MM.1S (cell line): ENCODE measurements at places on chromosomes 12 and 14.

- no peak for DNase-seq
Observed at GRCh38 chr14:50215416-50215815, 16.0 kb downstream of the SOS2 start.

GRCh38 chr12:131783915-131784541, 44.2 kb upstream of the MMP17 start:
- peak; percentile 15 for DNase-seq

- no peak for DNase-seq
Observed at GRCh38 chr14:75711105-75711795, 50.2 kb downstream of the TTLL5 start.

- DNase-seq = no peak
Observed at GRCh38 chr12:93273834-93274564, 103.7 kb upstream of the NUDT4 start.

DNA sequence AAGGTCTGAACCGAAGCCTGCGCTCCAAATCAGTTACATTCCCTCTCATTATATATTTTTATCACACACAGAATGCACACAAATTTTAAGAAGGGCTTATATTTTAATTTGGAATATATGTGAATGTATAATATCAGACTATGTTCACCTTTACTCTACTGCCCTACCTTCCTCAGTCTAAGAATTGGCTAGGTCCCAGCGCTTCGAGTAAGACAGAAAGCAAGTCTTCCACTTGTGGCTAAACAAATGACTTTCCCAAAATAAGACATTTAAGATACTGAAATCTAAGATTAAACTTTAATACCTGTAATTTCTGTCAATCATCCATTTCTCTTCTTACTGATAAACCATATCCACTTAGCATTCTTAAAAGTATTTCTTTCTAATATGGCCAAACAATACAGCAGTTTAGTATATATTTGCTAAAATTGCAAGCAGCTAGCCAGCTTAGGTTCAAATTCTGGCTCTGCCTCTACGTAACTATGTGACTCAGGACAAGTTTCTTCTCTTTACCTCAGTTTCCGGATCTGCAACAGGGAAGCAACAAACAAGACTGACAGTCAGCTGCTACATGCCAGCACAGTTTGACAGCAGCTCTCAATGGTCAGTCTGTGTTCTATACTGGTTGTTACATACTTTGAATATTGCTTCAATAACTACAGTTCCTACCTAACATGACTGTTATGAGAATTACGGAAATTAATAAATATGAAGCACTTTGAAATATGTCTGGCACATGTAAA, 2.0 kb downstream of the INTS13 start:
- DNase-seq = peak; percentile 27

DNA sequence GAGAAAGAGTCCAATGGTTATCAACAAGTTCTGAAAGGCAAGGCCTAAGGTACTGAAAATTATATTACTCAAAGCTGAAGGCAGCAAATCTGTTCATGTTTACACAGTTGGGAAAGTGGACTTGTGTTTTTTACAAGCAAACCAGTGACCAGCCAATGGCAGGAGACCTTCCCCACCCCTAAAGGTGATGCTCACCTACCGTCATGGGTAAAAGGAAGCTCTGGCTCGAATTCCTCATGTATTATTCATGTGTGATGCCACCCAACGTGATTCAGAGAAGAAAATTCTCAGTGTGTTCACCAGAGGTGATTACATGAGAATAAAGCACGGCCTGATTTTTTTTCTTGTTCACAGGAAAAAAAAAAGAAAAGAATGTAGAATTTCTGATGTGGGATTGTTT, 1161.2 kb upstream of the SEL1L start:
- no peak for DNase-seq

- DNase-seq = no peak
Observed at GRCh38 chr12:108793756-108794441, 62.6 kb upstream of the CORO1C start.

DNA sequence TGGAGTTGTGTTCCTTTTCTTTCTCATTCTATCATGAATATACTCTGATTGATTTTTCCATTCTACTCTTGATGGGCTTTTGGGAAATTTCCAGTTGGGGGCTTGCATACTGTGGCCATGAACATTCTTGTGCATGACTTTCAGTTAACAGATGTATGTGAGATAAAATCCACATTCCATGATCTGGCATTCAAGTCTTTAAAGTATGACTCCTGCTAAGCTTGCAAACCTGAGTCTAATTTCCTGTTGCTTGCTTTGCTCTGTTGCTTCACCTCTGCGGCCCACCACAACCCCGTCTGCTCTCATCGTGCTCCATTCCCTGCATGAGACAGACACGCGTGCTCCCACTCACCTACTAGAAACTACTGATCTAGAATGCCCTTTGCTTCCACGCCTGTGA, 24.3 kb upstream of the NPAS3 start:
- no peak for DNase-seq

DNA sequence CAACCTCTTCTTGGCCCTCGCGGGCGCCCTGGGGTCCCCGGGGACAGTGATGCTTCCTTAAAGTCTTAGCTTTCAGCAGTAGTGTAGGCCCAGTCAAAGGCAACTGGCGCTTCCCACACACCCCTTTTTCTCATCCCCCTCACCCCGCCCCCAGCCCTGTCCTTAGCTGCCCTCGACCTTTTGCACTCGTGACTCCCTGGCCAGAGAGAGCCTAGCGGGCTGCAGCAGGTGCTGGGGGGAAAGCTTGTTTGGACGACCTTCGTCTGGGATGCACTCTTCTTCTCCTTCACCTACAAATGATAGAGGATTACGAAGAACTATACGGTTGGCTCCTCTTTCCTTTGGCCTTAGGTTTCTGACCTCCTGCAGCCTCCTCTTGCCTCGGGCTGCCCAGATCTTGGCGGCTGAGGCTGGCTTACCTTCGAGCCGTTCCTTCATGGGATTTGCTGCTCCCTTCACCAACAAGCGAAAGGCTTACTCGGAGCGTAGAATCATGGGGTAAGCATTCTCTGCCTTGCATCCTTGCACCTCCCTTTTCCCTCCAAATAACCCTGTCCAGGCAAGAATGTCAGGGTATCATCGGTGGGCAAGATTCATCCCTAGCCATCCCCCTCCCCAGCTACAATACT, 815 bp downstream of the COQ10A start:
- no peak for DNase-seq

DNA sequence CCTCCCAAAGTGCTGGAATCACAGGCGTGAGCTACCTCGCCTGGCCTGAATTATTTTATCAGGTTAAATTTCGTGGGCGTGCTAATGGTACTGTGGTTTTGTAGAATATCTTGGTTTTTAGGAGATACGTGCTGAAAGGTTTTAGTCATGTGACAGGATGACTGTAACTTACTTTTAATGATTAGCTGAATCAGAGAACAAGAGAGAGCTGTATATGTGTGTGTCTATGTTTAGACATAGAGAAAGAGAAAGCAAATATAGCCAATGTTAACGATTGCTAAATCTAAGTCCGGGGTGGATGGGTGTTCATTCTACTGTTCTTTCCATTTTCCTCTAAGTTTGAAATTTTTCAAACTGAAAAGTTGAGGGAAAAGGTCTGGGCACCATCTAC, 9.2 kb upstream of the PNMA1 start:
- DNase-seq = no peak

- DNase-seq = no peak
Observed at GRCh38 chr14:85400678-85401077, 129.3 kb upstream of the FLRT2 start.

- no peak for DNase-seq
Observed at GRCh38 chr14:103894723-103895059, 33.6 kb upstream of the TDRD9 start.

DNA sequence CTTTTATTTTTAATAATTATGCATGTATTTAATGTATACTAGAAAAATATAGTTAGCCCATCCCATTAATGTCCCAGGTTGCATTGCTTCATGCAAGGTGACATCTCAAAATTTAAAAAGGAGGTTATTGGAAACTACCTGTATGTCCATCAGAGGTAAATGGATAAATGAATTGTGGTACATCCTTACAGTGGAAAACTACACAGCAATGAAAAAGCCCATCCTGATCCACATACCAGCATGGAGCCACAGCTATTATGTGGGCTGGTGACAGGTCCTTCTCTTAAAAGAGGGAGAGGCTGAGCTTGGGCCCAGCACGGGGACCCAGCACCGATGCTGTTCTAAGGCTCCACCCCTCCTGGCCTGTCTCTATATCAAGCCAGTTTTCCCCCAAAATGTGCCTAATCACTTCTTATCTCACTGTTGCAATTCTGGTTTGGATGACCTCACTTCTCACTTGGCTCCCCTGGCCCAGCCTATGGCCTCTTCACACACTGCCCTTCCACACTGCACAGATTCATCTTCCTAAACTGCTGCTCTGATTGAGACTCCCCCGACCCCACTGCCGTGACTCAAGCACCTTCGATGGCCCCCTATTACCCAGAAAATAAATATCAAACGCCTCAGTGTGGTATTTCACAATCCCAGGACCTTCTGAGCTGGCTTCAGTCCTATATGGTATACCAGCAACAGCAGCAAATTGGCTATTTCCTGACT, 97.1 kb upstream of the NCOR2 start:
- no peak for DNase-seq

DNA sequence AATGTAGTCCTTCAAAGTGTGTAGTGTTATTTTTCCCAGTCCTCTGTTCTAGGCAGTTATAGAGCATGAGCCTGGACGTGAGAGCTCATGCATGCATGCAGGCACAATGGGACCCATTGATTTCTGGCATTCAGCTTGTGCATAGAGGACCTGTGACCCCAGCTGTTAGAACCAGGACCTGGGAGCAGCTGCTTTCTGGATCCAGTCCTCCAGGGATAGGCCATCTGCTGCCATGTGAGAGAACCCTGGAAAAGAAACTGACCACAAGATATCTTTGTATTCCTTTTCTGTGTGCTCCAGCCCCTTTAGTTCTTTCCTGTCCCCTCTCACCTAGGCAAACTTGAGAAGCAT, 76.9 kb downstream of the SUSD6 start:
- no peak for DNase-seq

- no peak for DNase-seq
Observed at GRCh38 chr14:101714394-101714793, 47.1 kb upstream of the PPP2R5C start.

DNA sequence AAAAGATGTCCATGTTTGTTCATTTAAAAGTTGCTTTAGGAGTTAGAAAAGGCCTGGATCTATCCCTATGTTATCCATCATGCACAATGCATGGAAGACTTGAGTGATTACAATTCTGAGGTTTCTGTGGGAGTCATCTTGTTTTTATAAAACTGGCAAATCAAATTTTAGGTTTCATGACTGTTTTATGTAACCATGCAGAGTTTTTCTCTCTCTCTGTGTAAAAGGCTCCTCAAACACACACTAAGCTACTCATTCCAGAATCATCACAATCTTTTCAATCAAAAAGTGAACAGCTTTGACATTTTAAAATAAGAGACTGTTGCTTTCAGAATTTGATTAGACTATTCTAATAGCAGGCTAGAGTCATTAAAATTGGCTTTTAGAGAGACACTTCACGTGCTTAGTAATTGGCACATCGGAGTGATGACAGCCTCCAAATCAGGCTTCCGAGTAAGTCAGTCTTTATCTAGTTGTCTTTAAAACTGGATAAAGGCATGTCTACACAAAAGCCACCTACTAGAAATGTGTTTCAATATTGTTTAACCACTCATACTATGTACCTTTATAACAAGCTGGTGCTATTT, 31.9 kb downstream of the PRICKLE1 start:
- no peak for DNase-seq

GRCh38 chr14:103801459-103801858, 45.9 kb downstream of the PPP1R13B start:
- no peak for DNase-seq

GRCh38 chr12:90368081-90368480, 586.9 kb downstream of the CCER1 start:
- DNase-seq = no peak

DNA sequence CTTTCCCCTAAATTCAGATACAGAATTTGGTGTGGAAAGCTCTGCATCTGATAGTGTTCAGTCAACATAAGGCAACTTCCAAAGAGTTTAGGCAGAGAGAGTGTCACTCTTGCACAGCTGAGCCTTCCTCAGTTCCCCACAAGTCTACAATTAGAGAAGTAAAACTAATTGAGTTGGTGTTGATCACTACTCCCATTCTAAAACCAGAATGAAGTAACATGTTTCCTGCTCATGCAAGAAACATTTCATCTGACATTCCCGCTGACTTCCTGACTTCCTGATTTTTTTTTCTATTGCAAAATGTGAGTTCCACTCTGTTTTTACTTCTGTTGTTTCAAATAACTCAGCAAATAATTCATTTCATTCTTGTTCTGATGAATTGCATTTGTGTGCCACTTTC, 271.0 kb downstream of the ALG10B start:
- DNase-seq = no peak

- no peak for DNase-seq
Observed at GRCh38 chr12:118760623-118761022, 220.7 kb upstream of the SRRM4 start.

DNA sequence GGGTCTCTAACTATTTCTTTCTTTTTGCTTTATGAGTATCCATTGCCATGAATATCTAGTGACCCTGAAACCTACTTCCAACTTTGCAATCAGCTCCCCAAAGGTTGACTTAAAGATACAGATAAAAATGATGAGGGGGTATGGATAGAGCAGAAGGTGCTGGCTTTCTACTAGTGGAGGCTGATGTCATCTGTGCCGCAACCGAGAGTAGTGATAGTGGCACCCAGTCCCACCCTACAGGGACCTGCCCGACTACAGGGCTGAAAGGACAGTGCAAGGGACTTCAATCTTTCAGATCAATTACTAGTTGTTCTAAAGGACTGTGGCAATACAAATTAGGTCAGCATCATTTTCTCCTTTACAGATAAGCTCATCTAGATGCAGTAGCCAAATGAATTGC, 806.0 kb downstream of the VRK1 start:
- no peak for DNase-seq

DNA sequence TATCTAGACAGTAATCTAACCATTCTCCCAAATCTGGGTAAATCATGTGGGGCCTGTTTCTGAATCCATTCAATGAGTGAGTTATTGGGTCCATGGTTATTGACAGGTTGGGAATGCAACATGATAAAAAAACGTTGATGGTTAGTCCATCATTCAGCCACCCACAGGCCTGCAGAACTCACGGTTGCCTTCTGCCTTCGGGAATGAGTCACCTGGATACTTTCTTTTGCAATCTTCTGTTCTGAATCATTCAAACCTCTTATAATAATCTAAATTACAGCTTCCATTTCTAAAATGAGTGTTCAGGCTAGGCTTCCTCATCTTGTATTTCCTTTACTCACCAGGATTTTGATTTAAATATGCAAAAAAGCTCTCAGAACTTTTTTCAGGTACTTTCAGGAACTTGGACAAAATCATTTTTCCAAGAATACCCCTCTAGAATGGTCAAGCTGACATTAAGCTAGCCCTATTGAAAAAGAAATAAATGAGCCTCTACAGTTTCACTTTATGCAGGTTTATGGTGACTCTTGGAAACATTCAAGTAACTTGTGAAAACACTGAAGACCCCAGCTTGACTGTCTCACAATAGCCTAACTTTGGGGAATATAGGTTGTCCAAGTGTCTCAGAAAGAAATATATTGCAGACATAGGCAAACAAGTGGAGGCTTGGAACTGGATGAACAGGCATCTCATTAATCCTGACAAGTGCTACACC, 94.4 kb downstream of the KCNK10 start:
- DNase-seq = no peak
